A549 treated with Mapracorat at 1 μM for 4 hours (cell line): ENCODE measurements at places on chromosomes 7 and 10. TPM values are rescaled to one million over a fixed set of nuclear protein-coding genes. Genes with fewer than 3 reads are reported as not detected.

Gene DNAJB9
- total RNA-seq = 8.2 to 10.8 TPM (median 8.7 TPM) in 5 replicates

Gene AS3MT
- total RNA-seq = 3.2 to 4.5 TPM (median 3.9 TPM) in 5 replicates

Gene TMEM229A
- not detected in 5 replicates for total RNA-seq

Gene GPR37
- total RNA-seq = 0.54 to 0.74 TPM (median 0.59 TPM) in 5 replicates

Gene HOGA1
- total RNA-seq = 1.6 to 2.6 TPM (median 1.8 TPM) in 5 replicates

Gene HSPB1
- total RNA-seq = 932 to 1,434 TPM (median 1,385 TPM) in 5 replicates

Gene PRSS1
- not detected in 5 replicates for total RNA-seq

Gene WEE2
- not detected in 5 replicates for total RNA-seq

Gene CALCR
- total RNA-seq = not detected in 5 replicates

Gene HACD1
- 37.7 to 61.6 TPM (median 58.5 TPM) in 5 replicates for total RNA-seq

Gene FAM180A
- total RNA-seq = 0.09 to 0.14 TPM (median 0.11 TPM) in 3 of 5 replicates, not detected in the others

Gene PDE6C
- not detected in 5 replicates for total RNA-seq
